ENCODE measurements at places on chromosomes 6 and 20.

- no peak for DNase-seq
These were observed 139.0 kb downstream of the MTHFD1L start for GRCh38 chr6:151004383-151005024.

GRCh38 chr6:73234733-73235132 lies 9.4 kb upstream of the KHDC1L start:
- no peak for DNase-seq

DNA sequence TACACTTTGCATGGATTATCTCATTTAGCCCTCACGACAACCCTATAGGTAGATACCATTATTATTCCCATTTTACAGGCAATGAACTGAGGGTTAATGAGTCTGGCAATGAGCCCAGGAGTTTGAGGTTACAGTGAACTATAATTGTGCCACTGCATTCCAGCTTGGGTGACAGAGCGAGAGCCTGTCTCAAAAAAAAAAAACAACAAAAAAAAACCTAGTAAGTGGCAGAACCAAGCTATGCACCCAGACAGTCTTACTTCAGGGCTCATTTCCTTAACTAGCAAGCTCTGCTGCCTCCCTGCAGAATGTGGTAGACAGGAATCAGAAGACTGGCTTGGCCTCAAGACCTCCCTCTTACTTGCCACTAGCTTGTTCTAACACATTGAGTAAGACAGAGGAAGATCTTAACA lies 71.9 kb upstream of the RREB1 start:
- no peak for DNase-seq

DNA sequence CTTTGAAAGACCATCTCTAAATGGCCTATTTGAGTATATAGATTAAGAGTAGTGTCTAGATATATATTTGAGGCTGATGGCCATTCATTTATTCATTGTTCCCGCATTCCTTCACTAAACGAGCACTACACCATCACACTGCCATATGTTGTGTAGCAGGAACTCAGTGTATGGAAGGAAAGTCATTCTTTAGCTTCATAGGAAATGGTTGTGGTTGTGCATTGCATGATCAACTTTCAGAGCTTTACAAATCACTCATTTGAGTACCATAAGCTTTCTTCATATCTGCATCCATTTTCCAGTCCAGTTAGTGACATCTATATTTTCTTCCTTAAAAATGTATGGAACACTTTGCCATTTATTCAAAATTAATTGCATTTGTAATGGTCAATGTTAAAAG lies 97.9 kb downstream of the ARID1B start:
- DNase-seq = no peak

DNA sequence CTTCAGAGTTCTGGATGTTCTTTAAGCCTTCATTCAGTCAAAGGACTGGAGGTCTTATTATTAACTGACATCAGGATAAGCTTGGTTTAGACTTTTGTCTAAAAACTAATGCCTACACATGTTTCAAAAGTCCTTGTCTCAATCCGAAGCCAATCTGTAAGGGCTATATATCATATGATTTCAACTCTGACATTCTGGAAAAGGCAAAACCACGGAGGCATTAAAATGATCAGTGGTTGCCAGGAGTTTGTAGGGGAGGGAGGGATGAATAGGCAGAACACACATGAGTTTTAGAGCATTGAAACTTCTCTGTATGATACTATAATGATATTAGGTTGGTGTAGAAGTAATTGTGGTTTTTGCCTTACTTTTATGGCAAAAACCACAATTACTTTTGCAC lies 1285.8 kb upstream of the CITED2 start:
- no peak for DNase-seq

DNA sequence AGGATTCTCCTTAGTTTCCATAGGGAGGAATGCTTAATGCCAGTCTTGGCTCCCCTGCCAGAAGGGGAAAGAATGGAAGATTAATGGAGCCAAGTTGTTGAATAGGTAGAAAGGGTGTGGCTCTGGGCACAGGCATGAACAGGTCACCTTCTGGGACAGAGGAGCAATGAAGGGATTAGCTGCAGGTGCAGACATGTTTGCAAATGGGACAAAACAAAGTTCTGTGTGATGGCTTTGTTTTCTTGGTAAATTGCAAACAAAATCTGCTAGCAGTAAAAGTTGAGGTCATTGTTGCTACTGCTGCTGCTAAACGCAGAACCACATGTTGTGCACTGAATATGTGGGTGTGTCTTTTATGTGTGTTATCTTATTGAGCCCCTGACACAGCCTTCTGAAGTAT lies 93.3 kb downstream of the PERP start:
- DNase-seq = no peak

- no peak for DNase-seq
These were observed 36.4 kb upstream of the SLC17A4 start for GRCh38 chr6:25717866-25718740.

- DNase-seq = no peak
These were observed 44.9 kb downstream of the ITCH start for GRCh38 chr20:34407962-34408474.

GRCh38 chr6:44569931-44570385 lies 182.5 kb downstream of the CDC5L start:
- DNase-seq = no peak

- DNase-seq = no peak
These were observed 26.8 kb downstream of the DACT2 start for GRCh38 chr6:168292826-168293225.

- DNase-seq = no peak
These were observed 50.7 kb upstream of the CD83 start for GRCh38 chr6:14066782-14067406.

GRCh38 chr20:22791877-22792525 lies 207.6 kb upstream of the FOXA2 start:
- no peak for DNase-seq

GRCh38 chr6:39517756-39518155 lies 195.3 kb upstream of the KCNK16 start:
- no peak for DNase-seq

GRCh38 chr6:121112356-121112755 lies 221.9 kb downstream of the TBC1D32 start:
- DNase-seq = no peak

- DNase-seq = peak; percentile 78
These were observed 144.3 kb upstream of the SULF2 start for GRCh38 chr20:47929368-47930115.

GRCh38 chr20:41358230-41358629 lies 8.4 kb downstream of the EMILIN3 start:
- DNase-seq = peak; percentile 44

DNA sequence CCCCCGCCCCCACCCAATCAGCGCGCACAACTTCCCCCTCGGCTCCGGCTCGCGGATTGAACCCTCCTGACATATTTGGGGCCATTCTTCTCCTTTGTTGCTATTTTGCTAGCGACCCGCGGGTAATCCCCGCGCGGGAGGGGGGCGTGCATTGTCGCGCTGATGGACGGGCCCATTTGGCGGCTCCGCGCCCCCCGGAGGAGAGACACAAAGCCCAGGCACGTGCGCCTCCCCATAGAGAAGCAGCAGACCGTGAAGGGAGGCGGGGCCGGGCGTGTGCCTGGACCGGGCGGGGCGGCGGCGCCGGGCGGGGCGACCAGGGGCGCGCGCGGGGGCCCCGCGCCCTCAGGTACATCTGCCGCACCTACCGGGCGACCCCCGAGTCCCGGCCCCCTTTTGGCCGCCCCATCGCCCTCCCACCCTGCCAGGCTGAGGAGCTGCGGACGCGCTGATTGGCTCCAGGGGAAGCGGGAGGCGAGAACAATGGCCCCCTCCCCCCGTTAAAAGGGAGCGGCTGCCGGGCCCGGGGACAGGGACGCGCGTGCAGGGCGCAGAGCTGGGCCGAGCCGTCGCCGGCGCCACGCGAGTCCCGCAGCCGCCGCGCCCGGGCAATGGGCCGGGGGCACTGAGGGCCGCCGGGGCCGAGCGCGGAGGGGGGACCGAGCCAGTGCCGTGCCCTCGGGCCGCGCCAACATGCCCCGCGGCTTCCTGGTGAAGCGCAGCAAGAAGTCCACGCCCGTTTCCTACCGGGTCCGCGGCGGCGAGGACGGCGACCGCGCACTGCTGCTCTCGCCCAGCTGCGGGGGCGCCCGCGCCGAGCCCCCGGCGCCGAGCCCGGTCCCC lies at the start of gene INSM1:
Gene INSM1, plus strand, starts transcription at position 530 of the 843 bp plus-strand sequence. Its CDS starts 164 bp downstream, at position 694.
- DNase-seq = no peak

GRCh38 chr20:23508449-23509229 lies 17.7 kb downstream of the CST8 start:
- DNase-seq = no peak

- no peak for DNase-seq
These were observed 887 bp downstream of the CLPS start for GRCh38 chr6:35796236-35796635.

- DNase-seq = no peak
These were observed 36.8 kb upstream of the KLHL31 start for GRCh38 chr6:53702316-53702715.

GRCh38 chr20:53611449-53611894 lies 17.8 kb upstream of the ZNF217 start:
- DNase-seq = peak; percentile 86

GRCh38 chr20:23244916-23245552 lies 105.6 kb upstream of the NXT1 start:
- DNase-seq = peak; percentile 24

DNA sequence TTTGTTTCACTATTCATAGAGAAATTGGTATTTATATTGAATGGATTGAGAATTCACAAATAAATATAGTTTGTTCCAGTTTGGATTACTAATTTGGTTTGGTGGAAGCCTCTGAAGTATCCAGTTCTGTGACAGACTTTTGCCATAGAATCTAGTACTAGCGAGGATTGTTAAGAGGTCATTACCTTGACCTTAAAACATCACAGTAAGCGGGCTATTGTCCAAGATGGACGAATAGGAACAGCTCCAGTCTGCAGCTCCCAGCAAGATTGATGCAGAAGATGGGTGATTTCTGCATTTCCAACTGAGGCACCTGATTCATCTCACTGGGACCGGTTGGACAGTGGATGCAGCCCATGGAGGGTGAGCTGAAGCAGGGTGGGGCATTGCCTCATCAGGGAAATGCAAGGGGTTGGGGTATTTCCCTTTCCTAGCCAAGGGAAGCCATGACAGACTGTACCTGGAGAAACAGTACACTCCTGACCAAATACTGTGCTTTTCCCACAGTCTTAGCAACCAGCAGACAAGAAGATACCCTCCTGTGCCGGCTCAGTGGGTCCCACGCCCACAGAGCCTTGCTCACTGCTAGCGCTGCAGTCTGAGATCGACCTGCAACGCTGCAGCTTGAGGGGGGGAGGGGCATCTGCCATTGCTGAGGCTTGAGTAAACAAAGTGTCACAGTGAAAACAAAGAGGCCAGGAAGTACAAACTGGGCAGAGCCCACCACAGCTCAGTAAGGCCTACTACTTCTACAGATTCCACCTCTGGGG lies 66.4 kb upstream of the NEDD9 start:
- DNase-seq = no peak

All from islet precursor cell (in vitro differentiated cells).